Central memory CD8-positive, alpha-beta T cell (primary cell): ENCODE measurements at places on chromosomes 7 and 10.

GRCh38 chr7:138226001-138226476 lies 149.8 kb downstream of the AKR1D1 start:
- no peak for DNase-seq

DNA sequence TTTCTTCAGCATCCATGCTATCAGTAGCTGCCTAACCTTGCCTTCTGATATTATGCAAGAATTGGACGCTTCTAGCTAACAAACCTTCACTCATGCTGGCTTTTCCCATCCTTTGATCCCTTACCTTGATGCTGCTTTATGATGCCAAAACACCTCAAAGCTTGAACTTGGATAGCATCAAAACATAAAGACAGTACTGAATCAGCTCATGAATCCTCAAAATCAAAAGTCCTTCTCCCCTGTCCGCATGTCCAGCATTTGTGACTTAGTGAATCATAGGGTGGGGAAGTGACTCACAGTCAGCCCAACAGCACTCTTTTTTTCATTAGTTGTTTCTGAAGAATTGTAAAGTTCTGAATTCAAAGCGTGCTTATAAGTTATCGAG lies 89.5 kb upstream of the PIK3CG start:
- DNase-seq, result no peak

DNA sequence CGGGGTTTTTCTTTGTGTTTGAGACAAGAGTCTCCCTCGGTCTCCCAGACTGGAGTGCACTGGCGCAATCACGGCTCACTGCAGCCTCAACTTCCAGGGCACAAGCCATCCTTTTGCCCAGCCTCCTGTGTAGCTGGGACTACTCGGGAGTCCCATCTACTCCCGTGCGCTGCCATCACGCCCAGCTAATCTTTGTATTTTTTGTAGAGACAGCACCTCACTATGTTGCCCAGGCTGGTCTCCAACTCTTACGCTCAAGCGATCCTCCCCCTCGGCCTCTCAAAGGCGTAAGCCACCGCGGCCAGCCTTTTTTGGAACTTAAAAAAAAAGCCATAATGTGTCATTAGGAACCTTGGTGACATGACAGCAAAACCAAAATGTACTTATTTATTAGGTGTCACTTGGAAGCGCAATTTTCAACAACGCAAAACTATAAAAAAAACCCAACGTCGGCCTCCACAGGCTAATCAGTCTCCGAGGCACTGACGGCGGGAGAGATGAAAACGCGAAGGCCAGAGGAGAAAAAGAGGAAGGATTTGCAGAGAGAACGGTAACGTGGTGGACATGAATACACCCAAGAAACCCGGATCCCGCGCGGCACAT lies 911 bp upstream of the HNRNPH3 start:
- no peak for DNase-seq

GRCh38 chr10:117865945-117866344 lies 180.8 kb downstream of the RAB11FIP2 start:
- DNase-seq, result no peak

GRCh38 chr10:132540456-132540855 lies 2.9 kb downstream of the INPP5A start:
- DNase-seq, result no peak

DNA sequence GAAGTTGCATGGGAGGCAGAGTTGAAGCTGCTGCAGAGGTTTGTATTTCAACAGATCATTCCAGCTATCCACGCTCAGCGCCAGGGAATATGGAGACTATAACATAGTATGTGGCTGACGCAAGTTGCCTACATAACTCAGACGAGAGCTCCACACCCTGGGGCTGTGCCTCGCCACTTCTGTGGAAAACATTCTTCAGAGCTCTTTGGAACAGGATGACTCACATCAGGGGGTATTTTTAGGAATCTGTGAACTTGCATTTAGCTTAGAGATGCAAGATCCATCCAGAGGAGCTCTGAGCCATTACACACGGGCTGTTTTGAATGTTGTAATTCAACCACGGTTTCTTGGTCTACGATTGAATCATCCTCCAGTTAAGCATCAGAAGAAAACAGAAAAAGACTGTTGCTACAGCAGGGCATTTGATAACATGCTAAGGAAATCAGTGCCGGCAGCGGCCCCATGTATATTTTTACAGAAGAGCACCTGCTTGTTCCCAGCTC lies 481.5 kb upstream of the AKR1E2 start:
- DNase-seq, result no peak

GRCh38 chr7:38740041-38740440 lies 108.9 kb upstream of the AMPH start:
- no peak for DNase-seq

DNA sequence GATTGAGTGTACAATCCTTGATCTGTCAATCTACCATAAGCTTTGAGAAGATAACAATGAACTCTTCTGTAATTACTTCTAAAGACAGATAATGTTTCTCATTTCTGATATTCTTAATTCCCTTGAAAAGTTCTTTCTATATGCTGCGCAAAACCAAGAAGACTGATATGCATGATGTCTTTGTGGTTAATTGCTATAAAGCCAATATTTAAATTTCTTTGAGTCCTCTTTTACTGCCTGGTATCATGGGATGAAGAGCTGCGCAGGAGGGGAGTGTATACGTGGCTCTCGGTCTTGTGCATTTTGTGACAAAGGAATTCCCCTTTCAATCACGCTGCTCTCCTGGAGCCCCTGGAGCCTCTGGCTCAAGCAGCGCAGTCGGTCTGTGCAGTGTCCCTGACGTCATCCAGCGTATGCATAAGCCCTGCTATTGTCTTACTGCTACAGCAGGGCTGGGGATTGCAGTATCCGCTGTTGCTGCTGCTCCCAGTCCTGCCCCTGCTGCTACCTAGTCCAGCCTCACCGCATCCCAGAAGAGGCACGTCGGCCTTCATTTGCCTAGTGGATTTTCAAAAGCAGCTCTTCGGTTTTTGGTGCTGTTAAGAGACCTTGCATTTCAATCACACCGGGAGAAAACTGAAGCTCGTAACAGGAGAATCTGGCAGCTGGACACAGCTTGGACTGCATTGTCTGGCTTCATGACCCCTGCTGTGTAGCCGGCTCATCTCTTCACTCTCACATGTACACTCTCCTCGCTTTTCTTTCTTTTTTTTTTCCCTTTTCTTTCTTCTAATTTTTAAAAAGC lies 66.7 kb downstream of the ST7 start:
- no peak for DNase-seq
